BJ (cell line): ENCODE measurements at places on chromosomes 2 and 18.

- DNase-seq = no peak
Measured at GRCh38 chr18:8673256-8674209, 31.8 kb upstream of the MTCL1 start.

DNA sequence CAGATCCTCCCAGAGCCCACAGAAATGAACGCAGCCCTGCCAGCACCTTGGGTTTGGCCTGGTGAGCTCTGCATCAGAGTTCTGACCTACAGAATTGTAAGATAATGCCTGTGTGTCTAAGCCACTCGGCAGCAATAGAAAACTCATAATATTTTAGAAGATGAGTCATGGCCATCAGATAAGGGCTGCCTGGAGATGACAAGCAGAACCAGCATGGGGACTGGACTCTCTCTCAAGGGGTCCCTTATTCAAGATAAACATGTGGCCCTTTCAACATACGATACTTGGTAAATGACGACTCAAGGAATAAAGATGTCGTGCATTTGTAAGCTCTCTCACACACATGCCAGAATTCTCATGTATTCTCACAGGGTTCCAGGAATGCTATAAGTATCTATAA, 8.5 kb upstream of the AGAP1 start:
- DNase-seq = no peak

DNA sequence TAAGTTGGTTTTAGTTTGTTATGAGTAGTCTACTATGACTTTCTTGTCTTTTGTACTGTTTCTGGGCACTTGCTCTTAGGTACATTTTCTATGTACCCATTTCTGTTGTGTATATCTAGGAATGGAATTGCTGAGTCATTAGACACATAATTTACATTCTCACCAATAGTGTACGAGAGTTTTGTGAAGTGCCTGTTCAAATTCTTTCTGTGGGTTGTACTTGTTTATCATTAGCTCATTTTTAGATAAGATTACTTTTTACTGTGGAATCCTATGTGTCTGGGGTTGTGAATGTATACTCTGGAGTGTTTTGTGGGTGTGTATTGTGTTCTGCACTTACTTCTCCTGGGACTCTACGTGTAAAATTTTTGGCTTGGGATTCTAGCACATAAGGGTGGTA, 36.6 kb upstream of the CD28 start:
- no peak for DNase-seq

GRCh38 chr2:191329841-191330240, 84.6 kb downstream of the MYO1B start:
- no peak for DNase-seq

DNA sequence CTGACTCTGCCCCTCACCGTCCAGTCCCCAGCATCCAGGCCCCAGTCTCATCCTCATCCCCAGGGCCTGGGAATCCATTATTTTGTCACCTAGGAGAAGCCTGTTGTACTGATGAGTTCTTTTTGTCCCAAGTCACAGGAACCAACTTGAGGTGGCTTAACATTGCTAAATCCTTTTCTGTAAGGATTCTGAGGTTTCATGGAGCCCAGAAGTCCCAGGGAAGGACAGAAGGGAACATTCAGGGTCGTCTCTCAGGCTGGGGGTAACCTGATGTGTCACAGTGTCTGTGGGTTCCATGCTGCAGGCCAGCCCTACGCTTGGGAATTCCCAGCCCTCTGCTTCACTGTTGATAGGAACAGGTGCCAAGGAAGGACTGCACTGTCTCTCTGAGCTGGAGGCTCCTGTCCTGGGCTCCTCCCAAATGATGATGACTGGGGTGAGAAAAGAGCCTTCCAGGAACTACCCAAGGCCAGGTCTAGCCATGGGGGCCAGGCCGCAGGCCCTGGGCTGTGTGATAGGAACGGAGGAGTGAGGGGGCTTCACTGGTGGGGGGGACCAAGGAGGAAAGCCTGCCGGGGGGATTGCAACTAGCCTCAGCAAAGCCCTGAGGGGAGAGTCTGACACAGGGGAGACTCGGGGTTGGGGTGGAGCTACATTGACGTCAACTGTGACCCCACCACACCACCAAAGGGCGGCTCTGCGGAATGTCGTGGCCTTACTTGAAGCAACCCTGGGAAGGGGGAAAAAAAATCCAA, 145.7 kb downstream of the SMAD7 start:
- no peak for DNase-seq

GRCh38 chr2:102112271-102112670, 30.3 kb upstream of the IL1R1 start:
- DNase-seq = no peak

DNA sequence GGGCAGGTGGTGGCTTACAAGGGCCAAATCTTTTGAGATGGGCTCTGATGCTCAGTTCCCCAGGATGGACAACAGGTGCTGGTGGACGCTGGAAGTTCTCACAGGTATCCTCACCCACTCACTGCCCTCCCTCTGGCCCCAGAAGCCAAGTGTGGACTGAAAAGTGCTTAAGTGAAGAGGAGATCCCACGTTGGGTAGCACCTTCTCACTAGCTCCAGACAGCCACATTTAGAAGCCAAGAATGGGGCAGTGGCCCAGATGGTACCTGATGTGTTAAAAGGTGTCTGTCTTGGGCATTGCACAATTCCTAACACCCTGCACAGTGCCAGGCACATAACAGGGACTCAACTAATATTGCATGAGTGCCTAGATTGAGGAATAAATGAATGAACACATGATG, 115.3 kb upstream of the TEX51 start:
- DNase-seq = no peak

DNA sequence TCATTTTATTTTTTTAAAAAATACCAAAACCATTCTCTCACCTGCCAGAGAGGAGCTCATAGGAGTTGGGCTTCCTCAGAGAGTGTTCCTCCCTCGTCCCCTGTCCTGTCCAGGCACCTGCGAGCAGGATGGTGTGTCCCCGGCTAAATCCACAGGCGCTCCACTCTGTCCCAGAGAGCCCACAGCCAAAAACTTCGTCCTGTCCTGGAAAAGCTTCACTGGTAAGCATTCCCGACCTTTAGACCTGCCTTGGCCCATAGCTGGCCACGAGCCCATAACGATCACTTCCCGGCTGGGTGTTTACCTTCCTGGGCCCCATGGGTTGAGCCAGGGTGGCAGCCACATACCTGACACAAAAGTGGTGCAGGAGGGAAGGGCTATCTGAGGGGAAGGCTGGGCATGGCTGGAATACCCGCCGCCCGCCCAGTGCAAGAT, at the start of gene NGEF:
NGEF (minus strand) TSS at position 230 of the 435 bp plus-strand sequence. CDS start 38,366 bp downstream, outside the sequence.
- DNase-seq = no peak

GRCh38 chr2:107545851-107546250, 280.8 kb upstream of the RGPD4 start:
- no peak for DNase-seq

GRCh38 chr2:185507719-185508118, 230.9 kb upstream of the FSIP2 start:
- DNase-seq = no peak

- no peak for DNase-seq
Measured at GRCh38 chr2:88329815-88330603, 122.5 kb downstream of the FOXI3 start.
